ENCODE measurements at places on chromosomes 6 and 20.

- no peak for DNase-seq
Observed at GRCh38 chr6:52893221-52893620, 16.3 kb downstream of the GSTA3 start.

- DNase-seq = no peak
Observed at GRCh38 chr20:61797200-61797599, 268.5 kb downstream of the TAF4 start.

- peak; percentile 9 for DNase-seq
Observed at GRCh38 chr6:107056796-107057195, 28.8 kb downstream of the MTRES1 start.

GRCh38 chr6:80488190-80488589, 381.7 kb downstream of the BCKDHB start:
- DNase-seq = no peak

DNA sequence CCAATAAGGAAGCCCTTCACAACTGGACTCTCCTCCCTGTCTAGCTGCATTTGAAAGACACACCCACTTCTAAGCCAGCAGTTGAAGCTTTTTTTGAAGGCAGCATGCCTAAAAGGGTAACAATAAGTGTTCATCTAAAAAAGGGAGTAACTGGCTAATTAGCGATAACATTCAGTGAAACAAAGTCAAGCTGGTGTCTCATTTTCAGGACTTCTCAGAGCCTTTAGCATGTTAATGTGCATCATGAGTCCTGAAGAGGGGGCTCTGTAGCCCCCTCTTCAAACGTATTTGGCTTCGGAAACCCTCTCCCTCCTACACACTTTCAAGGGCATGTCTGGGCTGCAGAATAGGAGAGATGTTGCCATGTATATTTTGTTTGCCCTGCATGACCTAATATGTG, 28.1 kb downstream of the SLC22A23 start:
- DNase-seq = no peak

- no peak for DNase-seq
Observed at GRCh38 chr6:2230659-2231277, 14.6 kb downstream of the GMDS start.

GRCh38 chr6:116010386-116010785, 50.3 kb downstream of the FRK start:
- no peak for DNase-seq

DNA sequence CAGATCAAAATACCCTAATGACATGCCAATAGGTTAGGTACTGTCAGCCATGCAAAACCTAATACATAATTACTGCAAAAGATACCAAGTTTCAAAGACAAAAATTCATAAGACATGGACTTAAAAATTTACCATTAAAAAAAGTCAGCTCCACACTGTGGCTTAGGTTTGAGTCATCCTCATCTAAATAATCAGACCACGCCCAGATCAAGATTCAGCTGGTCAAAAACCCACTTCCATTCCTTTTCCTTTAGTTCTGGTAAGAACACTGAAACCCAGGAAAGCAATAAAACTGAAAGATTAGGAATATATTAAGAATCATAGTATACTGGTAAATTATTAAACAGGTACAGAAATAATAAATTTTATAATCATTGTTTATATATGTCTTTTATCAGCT, 81.0 kb upstream of the ASF1A start:
- DNase-seq = peak; percentile 8

DNA sequence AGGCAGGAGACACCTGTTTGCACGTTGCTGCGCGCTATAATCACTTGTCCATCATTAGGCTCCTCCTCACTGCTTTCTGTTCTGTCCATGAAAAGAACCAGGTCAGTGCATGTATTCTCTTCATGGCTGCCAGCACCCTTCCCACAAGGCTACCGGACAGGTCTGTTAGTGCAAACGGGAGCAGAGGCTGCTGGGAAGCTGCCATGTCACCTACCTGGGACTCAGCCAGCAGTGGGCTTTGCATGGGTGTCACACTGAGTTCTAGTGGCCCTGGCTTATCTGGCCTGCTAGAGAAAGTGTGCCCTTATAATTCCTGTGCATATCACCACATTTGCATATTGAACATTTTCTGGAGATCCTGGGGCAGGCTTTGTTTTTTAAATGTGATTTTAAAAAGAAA, 24.8 kb downstream of the LYRM2 start:
- DNase-seq = no peak

GRCh38 chr6:156107624-156108101, 652.0 kb upstream of the NOX3 start:
- DNase-seq = no peak

DNA sequence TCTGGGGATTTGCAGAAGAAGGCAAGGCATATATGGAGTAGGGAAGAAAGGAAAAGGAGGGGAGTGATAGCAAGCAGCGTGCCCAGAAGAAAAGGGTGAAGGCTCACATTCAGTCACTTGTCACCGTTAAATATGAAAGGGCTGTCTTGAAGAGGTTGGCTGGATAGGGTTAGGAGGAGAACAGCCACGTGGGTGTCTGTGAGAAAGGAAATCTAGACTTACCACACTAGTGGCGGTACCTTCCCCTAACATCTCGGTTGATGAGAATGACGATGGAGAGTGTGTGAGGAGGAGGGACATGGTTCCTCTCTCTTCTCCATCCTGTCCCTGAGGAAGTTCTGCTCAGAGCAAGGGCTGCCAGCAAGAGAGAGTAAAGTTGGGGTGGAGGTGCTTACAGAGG, 74.3 kb upstream of the CCN6 start:
- DNase-seq = no peak

GRCh38 chr6:77448546-77448945, 14.7 kb downstream of the HTR1B start:
- DNase-seq = no peak

GRCh38 chr20:64196309-64196708, 32.1 kb downstream of the MYT1 start:
- no peak for DNase-seq

GRCh38 chr6:149138089-149138488, 179.4 kb upstream of the TAB2 start:
- DNase-seq = no peak

- DNase-seq = no peak
Observed at GRCh38 chr6:147418523-147418922, 90.0 kb upstream of the SAMD5 start.

GRCh38 chr6:7323074-7323473, 10.1 kb upstream of the SSR1 start:
- DNase-seq = no peak

DNA sequence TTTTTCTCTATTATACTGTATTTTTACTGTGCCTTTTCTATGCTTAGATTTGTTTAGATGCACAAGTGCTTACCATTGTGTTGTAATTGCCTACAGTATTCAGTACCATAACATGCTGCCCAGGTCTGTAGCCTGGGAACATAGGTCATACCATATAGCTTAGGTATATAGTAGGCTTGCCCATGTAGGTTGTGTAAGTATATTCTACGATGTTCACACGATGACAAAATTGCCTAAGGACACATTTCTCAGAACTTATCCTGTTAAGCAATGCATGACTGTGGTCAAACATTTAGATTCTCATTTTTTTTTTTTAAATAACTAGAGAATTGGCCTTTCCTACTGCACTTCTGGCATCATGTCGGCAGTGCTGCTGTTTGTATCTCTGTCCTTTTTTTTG, 253.7 kb upstream of the SUPT3H start:
- no peak for DNase-seq

GRCh38 chr6:170013815-170014214, 262.4 kb downstream of the ERMARD start:
- DNase-seq = no peak

GRCh38 chr6:36615018-36615761, 21.0 kb downstream of the SRSF3 start:
- DNase-seq = peak; percentile 63

- DNase-seq = peak; percentile 25
Observed at GRCh38 chr20:10731190-10731965, 57.6 kb upstream of the JAG1 start.

DNA sequence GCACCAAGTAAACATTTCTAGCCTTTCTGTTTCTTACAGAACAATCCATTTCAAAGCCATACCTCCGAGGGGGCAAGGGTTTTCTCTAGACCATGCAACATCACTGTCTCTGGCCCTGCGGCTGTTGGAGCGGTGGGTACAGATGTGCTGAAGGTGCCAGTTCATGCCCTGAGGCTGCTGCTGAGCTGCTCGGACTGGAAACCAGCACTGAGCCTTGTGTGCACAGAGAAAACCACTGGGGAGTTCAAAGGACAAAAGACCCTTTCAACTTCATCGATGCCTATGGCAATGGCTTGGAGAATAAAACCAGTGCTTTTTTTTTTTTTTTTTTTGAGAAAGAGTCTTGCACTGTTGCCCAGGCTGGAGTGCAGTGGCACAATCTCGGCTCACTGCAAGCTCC, 93.3 kb upstream of the IYD start:
- no peak for DNase-seq

DNA sequence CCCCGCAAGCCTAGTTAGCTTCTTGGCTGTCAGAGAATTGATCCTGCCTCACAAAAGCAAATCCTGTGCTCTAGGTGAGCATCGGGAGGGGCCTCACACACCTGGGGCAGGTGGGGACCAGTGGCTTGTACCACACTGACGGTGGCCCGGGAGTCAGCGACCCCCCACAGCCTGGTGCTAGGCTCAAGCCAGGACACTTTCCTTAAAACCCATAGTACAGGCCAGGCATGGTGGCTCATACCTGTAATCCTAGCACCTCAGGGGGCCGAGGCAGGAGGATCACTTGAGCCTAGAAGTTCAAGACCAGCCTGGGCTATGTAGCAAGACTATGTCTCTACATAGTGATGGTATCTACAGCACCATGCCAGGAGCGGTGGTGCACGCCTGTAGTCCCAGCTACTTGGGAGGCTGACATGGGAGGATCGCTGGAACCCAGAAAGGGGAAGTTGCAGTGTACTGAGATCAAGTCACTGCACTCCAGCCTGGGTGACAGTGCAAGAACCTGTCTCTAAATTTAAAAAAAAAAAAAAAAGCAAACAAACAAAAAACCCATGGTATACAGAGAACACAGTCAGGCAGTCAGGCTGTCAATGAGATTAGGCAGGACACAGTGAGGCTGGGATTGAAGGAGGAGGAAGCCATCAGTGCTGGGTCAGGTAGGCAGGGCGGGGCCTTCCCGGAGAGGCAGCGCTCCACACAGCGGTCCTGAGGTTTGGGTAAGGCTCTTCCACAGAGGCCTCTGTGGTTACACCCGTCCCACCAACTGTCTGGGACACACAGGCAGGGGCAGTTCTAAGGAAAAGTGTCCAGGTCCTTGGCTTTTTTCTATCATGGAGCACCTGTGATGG, 41.3 kb downstream of the SYNJ2 start:
- no peak for DNase-seq

- no peak for DNase-seq
Observed at GRCh38 chr6:78502386-78502887, 364.9 kb upstream of the IRAK1BP1 start.

GRCh38 chr6:107642095-107642860, 152.4 kb downstream of the SOBP start:
- no peak for DNase-seq

GRCh38 chr6:21180155-21180554, 413.4 kb upstream of the SOX4 start:
- no peak for DNase-seq

- peak; percentile 43 for DNase-seq
Observed at GRCh38 chr6:106255306-106255705, 70.3 kb downstream of the ATG5 start.

DNA sequence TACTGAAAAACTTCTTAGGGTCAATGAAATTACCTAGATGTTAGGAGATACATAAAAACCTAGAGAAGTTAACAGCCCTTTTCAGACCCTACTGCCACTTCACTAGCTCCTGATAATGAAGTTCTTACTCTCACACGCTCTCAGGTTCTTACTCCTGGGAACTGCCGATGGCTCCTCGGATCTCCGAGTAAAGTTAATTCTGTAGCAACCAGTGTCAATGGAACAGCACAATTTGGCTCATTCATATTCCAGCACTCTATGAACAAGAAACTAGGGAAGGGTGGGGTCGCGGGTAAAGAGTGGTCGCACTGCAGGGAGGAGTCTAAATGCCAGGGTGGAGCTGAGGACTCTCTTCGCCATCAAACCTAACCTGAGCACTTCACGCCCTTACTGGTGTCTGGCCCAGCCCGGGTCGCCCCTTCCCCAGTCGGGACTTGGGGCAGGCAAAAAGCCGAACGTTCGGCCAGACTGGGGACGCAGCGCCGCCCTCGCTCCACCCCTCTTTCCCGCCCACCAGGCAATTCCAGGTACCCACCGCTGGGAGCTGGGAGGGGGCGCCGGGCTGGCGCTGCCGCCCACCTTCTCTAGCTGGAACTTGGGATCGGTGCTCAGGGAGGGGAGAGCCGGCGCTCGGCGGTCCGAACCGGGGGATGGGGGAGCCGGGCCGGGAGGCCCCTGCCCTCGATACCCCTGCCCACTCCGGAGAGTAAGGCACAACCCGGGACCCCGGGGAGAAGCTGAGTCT, 744 bp downstream of the RAB23 start:
- peak; percentile 64 for DNase-seq

- DNase-seq = no peak
Observed at GRCh38 chr6:39979461-39980328, 45.4 kb upstream of the MOCS1 start.

DNA sequence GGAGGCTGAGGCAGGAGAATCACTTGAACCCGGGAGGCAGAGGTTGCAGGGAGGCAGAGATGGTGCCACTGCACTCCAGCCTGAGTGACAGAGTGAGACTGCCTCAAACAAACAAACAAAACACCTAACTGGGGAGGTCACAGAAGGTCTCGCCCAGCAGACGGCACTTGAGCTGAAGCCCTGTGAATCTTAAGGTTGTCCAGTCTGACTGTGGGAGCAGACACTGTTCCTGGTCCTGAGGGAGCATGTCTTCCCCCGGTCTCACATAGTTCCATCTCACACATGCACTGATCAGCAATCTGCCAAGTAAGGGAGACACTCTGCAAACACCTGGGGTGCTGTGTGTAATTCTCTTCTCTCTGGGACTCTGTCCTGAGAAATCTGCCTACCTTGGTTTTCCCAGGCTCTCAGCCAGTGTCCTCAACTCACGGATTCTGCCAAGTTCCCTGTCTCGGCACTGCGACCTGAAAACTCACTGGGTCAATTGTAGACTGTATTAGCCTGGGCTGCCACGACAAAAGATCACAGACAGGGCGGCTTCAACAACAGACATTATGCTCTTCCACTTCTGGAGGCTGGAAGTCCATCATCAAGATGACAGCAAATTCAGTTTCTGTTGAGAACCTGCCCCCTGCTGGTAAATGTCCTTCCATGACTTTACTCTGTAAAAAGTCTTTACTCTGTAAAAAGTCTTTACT, 94.3 kb downstream of the JPH2 start:
- peak; percentile 58 for DNase-seq

- peak; percentile 12 for DNase-seq
Observed at GRCh38 chr20:7828437-7828836, 111.8 kb downstream of the HAO1 start.
